Tibial nerve (tissue), 4 donors: ENCODE measurements at places on chromosomes 7 and 10. TPM values are rescaled to one million over a fixed set of nuclear protein-coding genes. Genes with fewer than 3 reads are reported as not detected.
A peak's percentile ranks its signal among the peaks of the same experiment; 100 is the strongest.

DNA sequence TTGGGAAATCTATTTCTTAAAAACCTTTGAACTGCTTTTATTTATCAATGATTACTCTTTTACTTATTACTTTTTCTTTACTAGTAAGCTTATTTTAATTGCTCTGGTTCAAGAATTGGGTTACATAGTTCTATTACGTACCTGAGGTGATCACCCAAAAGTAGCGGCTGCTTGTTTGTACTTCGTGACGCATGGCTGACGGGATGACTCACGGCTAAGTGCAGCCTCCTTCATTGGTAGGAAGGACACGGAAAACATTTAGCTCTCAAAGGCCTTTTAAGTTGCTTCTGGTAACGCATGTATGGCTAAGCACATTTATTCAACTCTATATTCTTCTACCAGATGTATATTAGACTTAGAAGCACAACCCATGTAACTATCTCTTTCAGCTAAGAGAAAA, 285.8 kb upstream of the SP4 start:
- DNase-seq: no peak

- peak; percentile 74 for DNase-seq
Measured at GRCh38 chr7:149771720-149772240, 1.6 kb downstream of the ZNF467 start.

GRCh38 chr10:115129752-115130151, 36.6 kb downstream of the ATRNL1 start:
- no peak for DNase-seq

The CXCL12 gene
- 35.0 TPM for total RNA-seq

DNA sequence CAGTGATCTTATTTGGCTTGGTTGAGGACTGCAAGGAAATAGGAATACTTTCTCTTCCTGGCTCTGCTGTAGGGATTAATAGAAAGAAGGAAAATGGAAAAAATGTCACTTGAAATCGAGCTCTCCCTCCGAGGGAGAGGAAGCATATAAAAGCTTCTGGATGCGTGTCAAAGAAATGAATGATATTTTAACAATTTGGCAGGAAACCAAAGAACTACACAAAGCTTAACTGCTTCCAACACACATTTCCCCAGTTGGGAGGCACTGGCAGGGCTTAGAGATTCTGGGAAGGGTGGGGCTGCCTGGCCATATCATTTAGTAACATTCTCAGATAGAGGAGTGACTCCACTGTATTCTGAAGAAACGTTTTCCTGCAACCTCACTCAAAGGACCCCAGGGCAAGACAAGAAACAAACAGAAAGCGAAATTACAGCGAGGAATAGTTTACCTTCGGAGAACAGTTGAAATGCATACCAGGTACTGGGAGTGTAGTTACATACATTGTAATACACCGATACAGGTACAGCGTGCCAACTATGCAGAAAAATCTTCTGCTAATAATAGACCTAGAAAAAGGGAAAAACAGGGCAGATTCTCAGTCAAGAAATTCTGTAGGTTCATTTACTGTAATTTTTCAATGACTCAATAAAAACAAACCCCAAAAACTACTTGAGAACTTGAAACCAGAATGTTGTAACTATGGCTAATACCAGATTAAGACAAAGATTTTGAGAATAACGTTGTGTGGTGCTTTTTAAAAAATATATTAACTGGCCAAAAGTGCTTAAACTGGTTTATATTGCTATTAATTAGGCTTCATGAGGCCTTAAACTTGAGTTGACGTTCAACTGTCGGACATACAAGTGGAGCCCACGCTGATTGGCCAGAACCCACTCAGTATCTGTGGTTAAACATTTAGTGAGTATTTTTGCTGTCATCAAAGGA, 75.7 kb upstream of the ASAH2 start:
- DNase-seq: no peak

- no peak for DNase-seq
Measured at GRCh38 chr7:47932016-47932415, 16.2 kb downstream of the PKD1L1 start.

The PALD1 gene
- 10.9 TPM for total RNA-seq
